Left renal cortex interstitium (tissue), 4 donors: ENCODE measurements at places on chromosomes 13 and 19.

- no peak for DNase-seq
Observed at GRCh38 chr13:109366525-109366924, 419.9 kb downstream of the IRS2 start.

DNA sequence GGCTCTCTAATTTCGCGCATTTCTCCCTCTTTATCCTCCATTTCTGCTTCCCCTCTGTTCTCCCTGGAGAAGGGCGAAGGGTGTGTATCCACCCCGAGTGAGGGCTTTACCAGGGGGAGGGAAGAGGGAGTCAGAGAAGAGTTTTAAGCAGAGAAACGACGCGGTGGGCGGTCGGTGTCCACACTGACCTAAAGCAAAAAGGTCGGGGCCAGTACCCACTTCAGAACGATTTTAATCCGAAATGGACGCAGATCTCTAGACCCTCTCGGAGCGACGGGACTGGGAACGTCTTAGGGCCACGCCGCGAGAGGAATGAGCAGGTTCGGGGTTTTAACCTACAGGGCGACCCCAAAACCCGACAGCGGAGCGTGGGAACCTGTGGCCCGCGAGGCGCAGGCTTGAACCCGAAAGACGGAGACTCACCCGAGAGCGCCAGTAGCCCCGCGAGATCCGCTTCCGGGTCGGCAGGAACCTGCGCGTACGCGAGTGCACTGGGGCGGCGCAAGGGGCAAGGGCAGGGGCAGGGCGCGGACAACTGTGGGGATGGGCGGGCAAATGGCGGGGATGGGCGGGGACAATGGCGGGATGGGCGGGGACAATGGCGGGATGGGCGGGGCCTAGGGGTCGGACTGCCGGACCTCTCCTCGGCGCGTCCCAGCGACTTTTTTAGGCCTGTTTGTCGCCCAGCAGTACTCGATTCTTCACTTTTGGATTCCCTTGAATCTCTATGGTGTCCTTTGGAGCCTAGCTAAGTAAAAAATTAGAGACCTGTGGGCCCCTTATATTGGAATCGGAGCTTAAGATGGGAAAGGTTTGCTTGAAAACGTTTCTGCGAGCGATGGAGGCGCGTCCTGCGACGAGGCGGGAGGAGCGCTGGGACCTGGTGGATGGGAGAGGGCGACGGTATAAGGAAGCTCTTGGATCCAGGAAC lies at the start of gene ZNF677:
Gene ZNF677, minus strand, starts transcription at position 463 of the 931 bp plus-strand sequence. CDS start 3,323 bp downstream, outside the sequence.
- DNase-seq, result peak; percentile 63

DNA sequence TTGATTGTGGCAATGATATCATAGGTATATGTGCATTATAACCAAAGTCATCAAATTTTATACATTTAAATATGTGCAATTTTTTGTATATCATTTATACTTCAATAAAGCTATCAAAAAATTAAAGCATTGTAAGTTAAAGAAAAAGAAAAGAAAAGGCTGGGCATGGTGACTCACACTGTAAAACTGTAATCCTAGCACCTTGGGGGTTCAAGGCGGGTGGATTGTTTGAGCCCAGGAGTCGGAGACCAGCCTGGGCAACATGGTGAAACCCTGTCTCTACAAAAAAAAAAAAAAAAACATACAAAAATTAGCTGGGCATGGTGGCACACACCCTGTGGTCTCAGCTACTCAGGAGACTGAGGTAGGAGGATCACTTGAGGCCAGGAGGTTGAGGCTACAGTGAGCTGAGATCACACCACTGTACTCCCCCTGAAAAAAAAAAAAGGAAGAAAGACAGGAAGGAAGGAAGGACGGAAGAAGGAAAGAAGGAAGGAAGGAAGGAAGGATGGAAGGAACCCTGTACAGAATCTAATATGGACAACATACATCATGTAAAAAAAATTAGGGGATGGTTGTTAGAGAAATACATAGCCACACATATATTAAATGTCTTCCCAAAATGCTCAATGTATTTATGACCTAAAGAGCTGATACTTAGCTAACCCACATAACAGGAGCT lies 21.7 kb upstream of the SLC25A30 start:
- DNase-seq, result no peak

GRCh38 chr13:76725211-76725610 lies 161.0 kb downstream of the KCTD12 start:
- DNase-seq, result no peak

GRCh38 chr19:48991873-48992580 lies 1.1 kb downstream of the GYS1 start:
- DNase-seq, result peak; percentile 57

DNA sequence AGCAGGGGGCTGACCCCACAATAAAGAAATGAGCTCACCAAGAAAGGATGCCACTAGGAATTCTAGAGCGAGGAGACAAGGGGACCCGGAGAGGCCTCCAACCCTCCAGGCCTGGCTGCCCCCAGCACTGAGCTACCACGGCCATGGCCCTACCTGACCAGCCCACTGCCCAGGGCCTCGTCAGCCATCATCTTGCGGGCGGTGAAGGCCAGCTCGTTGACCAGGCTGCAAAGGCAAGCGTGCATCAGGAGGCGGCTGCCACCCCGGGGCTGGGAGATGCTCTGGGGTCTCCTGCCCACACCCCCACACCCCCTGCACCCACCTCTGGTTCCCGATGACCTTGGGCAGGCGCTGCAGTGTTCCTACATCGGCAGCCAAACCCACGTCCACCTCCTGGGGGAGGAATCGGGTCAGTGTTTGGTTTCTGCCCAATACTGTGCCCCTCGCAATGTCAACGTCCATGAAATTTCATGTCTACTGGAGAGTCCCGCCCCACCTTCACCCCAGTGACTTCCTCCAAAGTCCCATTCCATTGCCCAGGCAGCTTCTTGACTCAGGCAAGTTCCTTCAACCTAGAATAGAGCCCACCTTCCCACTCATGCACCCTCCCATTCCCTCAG lies 3.5 kb upstream of the LGALS4 start:
- DNase-seq, result no peak

DNA sequence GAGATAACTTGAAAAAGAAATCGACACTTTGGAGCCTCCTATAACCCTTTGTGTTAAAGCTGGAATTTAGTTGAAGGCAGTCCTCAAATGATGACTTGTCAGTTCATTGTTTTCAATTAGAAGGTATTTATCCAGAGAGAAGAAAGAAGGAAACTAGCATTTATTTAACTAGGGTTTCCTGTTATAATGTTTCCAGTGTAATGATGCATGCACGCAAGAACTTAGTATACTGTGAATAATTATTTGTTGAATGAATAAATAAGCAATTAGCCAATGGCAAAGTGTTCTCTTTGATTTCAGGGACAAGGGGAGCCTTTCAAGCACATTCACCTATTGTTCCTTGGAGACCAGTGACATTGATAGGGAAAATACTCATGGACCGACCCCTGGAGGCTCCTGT lies 307.4 kb downstream of the KLF5 start:
- DNase-seq, result no peak

- no peak for DNase-seq
Observed at GRCh38 chr13:42747399-42747873, 33.9 kb upstream of the FAM216B start.

DNA sequence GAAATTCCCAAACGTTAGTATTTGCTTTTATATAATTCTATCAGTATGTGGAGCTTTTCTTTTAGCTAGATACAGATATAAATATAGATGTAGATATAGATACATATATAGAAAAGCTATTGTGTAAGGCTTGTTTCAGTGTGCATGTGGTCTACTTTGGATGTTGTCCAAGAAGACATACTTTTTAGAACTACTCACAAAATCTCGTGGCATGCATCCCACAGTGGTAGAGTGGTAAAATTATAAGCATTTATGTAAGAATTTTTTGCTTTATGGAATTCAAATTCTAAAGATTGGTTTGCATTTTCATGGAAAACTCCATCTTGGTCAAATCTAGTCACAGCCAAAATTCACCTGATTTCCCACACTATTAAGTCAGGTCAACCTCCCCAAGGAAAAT lies 880.4 kb downstream of the EFNB2 start:
- DNase-seq, result no peak

DNA sequence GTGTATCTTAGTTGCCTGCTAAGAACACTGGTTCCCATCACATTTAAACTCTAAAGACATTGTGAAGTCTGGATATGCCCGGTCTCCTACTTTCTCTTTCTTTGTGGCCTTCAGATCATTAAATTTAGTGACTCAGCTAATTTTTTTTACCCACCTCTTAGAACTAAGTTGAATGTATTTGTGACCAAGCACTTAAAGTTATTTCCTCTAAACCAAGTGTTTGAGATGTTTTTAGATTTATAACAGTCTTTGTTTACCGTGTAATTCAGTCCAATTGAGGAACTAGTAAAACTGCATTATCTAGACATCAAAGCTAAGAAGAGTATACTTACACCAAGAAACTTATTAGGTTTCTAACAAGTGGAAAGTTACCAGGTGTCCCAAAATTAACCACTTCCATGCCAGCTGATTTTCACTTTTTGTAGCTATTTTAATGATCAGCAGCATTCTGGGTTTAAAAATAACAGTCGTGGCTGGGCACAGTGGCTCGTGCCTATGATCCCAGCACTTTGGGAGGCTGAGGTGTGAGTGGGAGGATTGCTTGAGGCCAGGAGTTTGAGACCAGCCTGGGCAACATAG lies 53.1 kb downstream of the ARHGAP35 start:
- DNase-seq, result no peak

DNA sequence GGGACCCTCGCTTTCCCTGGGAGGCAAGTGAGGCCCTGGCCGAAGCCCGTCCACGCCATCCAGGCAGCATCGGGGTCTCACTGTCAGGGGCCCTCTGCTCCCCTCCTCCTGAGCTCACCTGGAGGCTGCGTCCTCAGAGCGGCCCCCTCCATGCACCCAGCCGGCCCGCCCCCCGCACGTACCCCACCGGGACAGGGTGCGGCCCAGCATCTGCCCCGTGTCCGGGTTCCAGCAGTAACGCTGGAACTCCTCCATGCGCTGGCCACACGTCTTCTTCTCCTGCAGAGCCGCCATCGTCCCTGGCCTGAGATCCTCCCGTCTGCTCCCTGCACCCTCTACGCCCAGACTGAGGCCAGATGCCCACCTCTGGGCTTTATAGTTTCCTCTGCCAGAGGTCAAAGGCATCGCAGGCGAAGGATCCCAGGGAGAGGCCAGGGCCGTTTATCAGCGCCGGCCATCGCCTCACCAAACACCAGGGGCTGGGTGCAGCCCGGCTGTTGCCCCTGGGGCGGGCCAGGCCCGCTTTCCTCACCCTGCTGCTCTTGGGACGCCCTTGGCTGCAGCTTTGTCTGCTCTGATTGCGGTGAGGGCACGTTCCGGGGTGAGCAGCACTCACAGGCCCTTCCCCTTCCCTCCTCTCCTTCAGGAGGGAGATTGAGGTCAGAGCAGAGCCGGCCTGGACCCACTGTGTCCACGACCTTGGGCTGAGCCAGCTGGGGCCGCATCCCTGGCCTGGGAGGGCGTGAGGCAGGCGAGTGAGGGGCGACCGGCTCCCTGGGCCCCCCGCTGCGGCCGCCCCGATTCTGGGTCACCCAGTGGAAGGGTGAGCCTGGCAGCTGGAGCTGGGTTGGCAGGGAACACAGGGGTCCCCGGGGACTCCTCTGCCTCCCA lies at the start of gene ATP4B:
Gene ATP4B, minus strand, starts transcription at position 348 of the 891 bp plus-strand sequence. Its CDS starts 54 bp downstream, at position 294.
- DNase-seq, result no peak

- no peak for DNase-seq
Observed at GRCh38 chr13:32409561-32410421, 18.1 kb downstream of the N4BP2L1 start.
